ENCODE measurements at places on chromosomes 13 and 19.

- DNase-seq = no peak
Measured at GRCh38 chr19:14565298-14565679, 6.6 kb downstream of the NDUFB7 start.

GRCh38 chr19:45492627-45493470 lies 4.0 kb downstream of the RTN2 start:
- no peak for DNase-seq

DNA sequence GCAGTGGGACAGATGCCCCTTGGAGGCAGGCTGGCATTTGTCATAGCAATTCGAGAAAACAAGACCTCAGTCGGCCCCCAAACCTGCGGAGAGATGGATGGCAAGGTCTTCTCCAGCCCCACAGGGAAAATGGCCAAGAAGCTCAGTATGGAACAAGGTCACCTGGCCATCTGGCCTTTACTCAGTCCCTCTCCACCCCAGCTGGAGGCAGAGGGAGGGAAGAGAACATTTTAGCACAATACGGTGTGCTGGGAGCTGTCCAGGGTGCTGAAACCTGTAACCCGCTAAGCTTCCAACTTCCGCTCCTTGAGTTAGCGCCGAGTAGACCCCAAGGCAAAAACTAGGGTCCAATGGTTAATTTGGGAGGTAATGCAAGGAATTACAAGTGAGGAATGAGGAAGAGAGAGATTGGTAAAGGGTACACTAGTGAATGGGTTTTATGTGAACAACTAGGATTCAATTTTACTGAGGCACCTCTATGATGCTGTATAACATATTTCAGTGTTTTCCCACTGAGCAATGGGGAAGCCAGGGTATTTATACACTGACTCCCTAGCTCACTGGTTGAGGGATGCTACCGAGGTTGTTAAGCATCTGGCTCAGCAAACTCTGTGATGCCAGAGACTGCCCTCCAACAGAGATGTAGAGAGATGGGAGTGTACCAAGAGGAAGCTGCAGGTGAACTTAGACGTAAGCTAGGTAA lies 64.3 kb downstream of the CACNA1A start:
- peak; percentile 12 for DNase-seq

DNA sequence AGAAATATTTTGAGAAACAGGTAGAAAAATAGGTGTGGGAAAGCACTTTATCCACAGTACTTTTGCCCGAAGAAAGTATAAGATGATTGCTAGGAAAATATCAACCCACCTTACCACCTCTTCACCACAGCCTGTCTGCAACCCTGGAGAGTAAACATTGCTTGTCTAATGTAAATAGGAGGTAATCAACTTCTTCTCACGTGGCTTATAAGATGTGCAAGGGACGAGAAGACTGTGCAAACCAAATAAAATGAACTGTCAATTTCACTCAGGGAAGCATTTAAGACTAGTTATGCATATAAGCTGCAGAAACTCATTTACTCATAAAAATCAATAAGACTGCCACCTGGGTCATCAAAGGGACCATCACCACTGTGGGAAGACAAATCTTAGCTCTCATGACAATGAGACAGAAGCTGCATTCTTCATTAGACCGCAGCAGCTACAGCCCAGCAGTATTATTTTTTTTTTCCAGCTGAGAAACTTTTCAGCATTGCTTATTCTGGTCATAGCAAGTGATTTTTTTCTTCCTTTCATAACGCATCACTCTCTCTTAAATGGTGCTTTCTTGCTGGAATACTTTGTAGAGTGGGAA lies 807.7 kb upstream of the GPC6 start:
- DNase-seq = no peak

- DNase-seq = no peak
Measured at GRCh38 chr19:35729021-35729420, 11.2 kb downstream of the KMT2B start.

DNA sequence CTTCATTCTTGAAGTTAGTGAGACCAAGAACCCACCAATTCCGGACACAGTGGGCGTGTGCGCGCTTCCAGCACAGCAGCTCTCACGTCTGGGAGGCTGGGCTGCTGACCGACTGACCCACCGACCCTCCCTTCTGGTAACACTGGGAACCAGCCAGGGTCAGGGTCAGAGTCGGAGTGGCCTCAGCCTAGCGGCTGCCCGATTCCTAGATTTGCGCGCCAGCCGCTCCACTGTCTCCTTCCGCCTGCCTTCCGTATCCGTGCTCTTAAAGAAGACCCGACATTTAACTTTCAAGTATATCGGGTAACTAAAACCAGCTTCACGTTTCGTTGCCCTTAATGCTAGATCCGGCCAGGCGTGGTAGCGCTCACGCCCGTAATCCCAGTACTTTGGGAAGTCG lies 41.1 kb downstream of the SERP2 start:
- no peak for DNase-seq

DNA sequence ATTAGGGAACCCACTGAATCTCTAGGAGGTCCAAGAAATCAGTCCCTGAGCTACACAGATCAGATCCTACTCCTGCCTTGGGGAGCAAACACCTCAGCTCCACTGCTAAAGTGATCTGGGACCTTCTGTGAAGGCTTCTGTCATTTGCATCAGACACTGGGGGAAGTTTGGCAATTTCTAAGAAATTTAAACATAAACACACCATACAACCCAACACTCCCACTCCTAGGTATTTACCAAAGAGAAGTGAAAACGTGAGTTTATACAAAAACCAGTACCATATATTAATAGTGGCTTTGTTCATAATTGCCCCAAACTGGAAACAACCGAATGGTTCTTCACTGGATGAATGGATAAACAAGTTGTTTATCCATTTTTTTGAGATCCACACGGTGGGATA lies 7.3 kb upstream of the TYROBP start:
- no peak for DNase-seq

DNA sequence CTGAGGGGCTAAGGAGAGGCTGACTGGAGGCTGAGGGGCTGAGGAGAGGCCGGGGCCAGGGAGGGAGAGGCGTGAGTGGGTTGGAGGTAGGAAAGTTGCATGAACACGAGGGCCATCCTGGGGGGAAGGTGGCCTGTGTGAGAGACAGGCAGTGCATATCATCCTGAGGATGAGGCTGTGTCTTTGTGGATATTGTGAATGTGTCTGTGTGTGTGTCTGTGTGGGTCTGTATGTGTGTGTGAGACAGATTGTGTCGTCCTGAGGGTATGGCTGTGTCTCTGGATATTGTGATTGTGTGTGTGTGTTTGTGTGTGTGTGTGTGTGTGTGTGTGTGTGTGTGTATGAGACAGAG lies 422 bp downstream of the ZNF71 start:
- no peak for DNase-seq

DNA sequence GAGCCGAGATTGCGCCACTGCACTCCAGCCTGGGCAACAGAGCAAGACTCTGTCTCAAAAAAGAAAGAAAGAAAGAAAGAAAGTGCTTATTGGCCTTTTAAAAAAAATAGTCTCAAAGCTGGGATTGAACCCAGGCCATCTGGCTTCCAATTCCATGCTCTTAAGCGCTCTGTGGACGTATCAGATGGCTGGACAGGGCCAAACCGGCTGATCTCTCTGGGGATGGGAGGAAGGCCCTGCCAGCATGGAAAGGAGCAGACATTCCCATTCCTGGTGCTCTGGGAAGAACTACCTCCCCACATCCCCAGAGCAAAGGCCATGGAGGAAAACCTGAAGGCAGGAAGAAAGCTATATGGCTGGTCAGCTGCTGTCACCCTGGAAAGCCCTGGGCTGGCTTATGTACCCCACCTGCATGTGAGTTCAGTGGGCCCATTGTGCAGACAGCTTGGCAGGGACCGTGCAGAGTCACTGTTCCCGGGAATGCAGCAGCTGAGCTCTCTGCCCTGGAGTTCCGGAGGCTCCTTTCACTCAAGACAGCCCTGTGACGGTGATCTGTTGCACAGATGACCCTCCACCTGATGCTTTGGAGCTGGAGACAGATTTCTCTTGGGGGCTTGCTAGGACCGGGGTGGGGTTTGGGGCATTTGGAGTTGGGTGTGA lies 84.3 kb downstream of the SIPA1L3 start:
- no peak for DNase-seq

GRCh38 chr19:45973553-45974338 lies at the start of gene NOVA2:
NOVA2 (minus strand) TSS chr19:45973865; CDS start chr19:45973351, 514 bp downstream.
- peak; percentile 25 for DNase-seq

- no peak for DNase-seq
Measured at GRCh38 chr13:83753912-83754624, 128.2 kb downstream of the SLITRK1 start.

DNA sequence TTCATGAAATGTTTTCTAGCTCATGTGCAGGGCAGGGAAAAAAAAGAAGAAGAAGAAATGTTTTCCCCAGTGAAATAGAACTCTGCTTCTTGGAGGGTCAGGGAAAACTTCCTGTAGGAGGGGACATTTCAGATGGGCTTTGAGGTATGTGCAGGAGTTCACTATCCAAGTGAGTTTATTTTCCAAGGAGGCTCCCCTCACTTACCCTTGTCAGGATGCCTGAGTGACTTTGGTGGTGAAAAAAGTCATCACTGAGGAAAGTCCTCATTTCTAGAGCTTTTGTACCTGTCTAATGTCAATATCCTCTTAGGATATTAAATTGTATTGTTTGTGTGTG lies 656 bp upstream of the C3 start:
- no peak for DNase-seq
